ENCODE measurements at places on chromosomes 6 and 20.

DNA sequence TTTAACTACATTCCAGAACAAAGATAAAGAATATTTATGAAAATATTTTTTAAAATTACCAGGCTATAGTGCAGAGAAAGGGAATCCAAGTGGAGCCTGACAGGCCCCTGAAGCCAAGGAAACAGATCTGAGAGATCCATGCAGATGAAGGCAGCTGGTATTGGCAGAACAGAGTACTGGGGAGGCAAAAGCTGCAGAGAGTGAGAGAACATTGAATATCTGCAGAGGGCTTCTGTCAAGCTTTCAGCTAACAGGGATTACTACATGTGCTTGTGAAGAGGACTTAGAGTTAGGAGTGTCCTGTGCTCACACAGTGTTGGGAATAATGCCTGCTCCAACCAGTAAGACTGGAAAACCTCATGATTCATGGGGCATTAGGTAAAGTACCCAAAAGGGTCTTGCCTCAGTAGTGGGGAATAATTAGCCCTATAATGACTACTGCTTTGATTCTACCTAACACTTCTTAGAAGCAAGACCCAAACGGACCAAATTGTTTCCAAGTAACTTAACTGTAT is 657.2 kb downstream of the DHX35 start:
- DNase-seq = no peak

DNA sequence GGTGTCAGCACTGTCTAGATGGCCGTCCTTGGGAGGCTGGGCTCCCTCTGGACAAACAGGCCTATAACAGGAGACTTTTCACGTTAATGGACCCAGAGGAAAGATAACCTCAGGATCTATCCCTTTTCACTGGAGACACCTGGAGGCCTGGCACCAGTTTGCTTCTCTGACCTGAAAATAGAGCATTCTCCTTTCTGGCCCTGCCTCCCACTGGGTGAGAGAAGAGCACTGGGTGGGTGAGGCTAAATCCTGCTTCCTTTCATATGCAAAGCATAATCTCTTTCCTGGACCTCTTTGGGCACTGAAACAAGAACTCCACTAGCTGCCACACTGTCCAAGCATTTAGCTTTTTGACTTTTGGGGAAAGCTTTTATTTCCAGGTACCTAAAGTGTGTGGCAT is 78.3 kb downstream of the FOXO3 start:
- no peak for DNase-seq

- no peak for DNase-seq
These were observed 6.3 kb downstream of the SDCBP2 start for GRCh38 chr20:1322511-1323245.

GRCh38 chr20:760751-761417 is 7.4 kb downstream of the SLC52A3 start:
- no peak for DNase-seq

DNA sequence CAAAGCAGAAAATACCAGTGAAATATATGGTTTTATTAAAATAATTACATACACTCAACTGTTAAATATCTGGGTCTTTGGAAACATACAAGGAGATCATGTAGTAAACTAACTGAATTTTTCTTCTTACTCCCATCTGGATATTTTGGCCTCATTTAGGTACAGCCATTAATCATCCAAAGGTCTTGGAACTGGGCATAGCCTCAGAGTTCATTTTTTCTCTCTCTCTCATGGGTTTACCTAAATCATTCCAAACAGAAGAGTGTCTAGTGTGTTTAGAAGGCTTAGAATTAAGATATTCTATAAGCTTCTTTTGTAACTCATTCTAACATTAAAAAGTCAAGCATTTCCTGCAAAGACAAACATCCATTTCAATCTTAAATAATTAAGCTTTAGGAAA is 79.4 kb downstream of the HMGCLL1 start:
- no peak for DNase-seq
